ENCODE measurements at places on chromosomes 6 and 20.

DNA sequence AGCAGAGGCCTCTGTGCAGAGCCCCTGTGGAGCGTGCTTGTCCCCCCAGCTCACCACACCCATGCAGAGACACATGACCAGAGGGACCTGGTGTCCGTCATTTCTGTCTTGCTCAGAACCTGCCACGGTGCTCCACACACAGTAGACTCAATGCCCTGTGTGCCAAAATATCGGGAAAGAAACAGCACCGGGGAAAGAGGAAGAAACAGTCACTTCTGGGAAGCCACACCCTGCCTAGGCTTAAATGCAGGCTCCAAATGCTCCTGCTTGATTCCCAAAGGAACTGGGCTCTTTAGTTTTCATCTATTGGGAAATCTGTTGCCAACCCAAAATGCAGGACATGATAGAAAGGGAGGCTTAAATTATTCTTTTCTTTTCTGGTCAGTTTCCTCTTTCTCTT, 503.9 kb downstream of the CD83 start:
- no peak for DNase-seq

GRCh38 chr6:166907373-166907841, 48.9 kb downstream of the RNASET2 start:
- DNase-seq: no peak

GRCh38 chr6:2900221-2900807, 2.8 kb downstream of the SERPINB9 start:
- DNase-seq: no peak

DNA sequence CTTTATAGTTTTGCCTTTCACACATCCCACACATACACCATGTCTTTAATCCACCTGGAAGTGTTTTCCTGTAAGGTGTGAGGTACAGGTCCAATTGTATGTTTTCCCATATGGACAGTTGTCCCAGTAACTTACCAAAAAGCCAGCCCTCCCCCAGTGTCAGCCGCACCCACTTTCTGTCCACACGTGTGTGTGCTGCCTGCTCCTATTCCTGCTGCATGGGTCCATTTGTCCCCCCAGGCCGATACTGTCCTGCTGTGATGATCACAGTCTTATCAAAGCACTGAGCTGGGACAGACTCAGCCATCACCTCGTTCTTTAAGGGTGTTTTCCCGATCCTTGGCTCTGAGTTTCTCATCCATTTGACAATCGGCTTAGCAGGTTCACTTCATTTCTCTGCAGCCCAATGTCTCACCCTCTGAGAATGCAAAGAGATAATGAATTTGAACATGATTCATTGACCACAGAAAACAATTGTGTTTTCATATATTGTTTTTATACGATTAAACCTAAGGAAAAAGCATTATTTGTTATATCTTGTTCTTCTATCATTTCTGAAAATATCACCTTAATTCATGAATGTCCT, 9.6 kb downstream of the VSX1 start:
- no peak for DNase-seq

DNA sequence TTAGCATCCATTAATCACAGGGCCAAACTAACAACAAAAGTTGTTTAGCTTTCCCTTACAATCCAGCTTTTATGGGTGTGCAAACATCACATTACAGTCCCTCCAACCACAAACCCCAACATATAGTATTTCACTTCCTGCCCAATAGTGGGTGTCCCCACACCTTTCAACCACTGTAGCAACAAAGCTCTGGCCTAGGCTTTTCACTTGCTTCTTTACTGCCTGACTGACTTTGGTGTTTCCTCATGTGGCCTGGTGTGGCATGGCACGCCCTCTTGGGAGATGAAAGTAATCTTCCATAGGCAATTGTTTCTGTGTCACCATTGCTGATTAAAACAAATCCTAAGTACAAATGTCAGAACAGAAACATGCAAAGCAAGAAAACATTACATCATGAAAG, 46.3 kb downstream of the MCM8 start:
- no peak for DNase-seq

- no peak for DNase-seq
Observed at GRCh38 chr20:36310215-36310981, 4.3 kb downstream of the DLGAP4 start.

DNA sequence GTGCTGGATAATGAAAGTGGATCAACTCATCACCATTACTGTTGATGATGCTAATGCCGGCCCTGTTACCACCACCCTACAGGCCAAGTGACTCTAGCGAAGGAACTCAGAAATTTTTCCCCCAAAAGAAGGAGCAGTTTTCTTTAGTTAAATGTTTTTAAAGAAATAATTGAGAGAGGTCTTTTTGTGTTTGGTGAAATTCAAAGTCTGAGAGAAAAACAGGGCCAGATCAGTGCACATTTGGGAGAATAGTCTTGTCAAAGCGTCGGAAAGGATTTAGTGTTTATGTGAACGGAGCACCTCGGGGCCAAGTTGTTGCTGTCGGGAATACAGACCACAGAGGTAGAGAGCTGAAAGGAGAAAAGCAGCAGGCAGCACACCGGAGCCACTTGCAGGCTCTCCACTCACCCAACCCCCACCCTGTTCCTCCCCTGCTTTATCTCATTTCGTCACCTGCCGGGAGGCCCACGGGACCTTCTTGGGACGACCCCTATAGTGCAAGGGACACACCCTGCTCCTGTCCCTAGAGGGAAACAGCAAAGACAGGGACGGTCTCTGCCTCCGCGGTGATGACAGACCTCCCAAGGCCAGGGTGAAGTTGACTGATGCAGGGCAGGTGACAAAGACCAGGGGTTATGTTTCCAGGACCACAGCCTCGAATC, 6.8 kb downstream of the TFAP2B start:
- DNase-seq: no peak

- DNase-seq: no peak
Observed at GRCh38 chr6:2713473-2714110, 37.1 kb downstream of the MYLK4 start.

- no peak for DNase-seq
Observed at GRCh38 chr6:116094041-116094440, 6.6 kb upstream of the NT5DC1 start.

DNA sequence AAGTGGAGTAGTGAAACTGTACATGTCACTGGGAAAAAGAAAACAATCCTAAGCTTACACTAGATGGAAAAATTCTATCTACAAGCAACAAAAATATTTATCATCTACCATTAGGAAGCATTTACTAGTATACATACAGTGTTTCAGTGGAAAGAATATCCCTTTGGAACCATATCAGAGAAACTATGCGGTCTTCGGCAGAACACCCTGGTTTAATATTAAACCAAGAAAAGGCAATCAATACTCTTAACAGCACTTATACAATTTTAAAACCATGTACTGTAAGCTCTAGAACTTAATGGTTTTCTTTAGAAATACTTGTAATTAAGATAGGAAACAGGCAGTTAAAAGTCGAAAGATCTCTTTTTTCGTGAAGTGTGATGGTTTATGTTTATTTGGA, 32.3 kb downstream of the GCLC start:
- no peak for DNase-seq

DNA sequence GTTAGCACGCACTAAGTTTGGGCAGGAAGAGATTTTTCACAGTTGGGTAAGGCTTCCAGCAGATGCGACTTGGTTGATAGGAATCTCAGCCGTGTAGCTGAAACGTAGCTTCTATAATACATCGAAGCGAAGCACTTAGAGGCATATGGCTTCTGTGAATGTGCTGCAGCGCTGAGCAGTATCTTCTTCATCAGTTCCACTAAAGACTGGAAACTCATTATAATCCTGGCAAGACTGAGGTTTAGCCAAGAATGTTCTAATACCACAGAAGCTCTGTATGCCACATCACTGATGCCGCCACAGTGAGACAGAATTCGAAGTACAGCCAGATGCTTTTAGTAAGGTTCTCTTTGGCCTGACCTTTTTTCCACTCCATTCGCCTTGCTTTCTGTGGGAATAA, 680.2 kb upstream of the AGPAT4 start:
- no peak for DNase-seq

DNA sequence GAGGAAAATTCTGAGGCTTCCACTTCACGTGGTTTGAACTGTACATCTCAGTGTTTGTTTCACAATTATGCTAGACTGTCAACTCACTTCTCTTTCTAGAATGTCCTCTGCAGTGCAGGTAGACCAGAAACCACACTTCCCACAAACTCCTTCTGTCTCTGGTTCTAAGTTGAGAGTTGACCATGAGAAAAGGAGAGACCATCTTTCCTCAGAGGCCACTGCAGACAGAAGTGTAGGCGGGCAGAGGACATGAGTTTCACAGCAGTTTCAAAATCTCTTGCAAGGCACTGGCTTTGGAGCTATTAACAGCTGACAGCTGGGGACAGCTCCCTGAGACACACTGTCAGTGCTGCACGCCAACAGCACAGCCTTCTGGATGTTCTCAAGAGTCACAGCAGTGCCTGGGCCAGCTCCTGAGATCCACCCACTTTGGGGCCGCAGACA, 55.4 kb upstream of the MOXD1 start:
- no peak for DNase-seq

DNA sequence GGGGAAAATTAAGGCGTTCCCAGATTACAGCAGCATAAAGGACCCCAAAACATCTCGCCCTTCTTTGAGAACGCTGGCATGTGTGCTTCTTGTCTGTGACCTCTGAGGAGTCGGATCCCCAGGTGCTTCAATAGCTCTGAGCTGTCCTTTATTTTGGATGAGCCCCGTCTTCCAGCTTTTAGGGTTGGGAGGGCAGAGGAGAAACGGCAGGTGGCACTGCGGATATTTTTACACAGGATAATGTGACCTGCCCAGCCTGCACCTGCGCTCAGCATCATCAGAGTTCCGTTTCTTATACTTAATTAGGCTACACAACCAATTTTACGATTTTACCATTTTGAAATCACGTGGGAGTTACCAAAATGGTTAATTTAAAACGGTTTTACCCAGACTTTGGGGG, 147.7 kb upstream of the RPS6KA2 start:
- no peak for DNase-seq

- DNase-seq: no peak
Observed at GRCh38 chr20:57707320-57707719, 2.5 kb downstream of the PMEPA1 start.

- no peak for DNase-seq
Observed at GRCh38 chr6:107604549-107604948, 114.6 kb downstream of the SOBP start.

- DNase-seq: no peak
Observed at GRCh38 chr20:37513779-37514359, 7.2 kb upstream of the NNAT start.

- no peak for DNase-seq
Observed at GRCh38 chr6:11018225-11018624, 25.9 kb downstream of the ELOVL2 start.

DNA sequence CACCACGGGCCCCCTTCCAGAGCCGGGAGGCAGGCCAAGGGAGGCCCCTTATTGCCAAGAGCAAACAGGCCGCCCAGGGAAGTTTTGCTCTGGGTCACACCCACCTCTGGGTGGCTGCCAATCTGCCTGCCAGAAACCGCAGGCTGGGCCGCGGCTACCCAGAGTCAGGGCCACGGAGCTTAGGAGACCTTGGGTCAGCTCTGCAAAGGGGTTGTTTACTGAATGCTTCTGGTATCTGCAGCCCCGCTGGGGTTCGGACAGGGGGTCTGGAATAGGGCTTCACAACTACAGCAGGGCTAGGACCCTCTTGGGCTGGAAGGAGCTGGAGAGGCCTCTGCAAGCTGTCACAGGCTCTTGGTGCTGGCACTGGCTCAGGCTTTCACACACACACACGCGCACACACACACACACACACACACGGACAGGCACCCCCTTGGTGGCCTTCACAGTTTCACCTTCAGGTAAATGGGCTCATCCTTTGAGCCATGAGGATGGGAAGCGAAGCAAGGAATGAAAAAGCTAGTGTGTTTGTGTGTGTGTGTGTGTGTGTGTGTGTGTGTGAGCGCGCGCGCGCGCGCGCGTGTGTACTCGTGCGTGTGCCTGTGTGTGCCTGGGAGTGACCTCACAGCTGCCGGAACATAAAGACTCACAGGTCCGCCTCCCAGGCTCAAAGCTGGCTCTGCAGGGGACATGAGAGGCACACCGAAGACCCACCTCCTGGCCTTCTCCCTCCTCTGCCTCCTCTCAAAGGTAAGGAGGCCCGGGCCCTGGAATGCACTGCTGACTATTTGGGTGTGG, at the start of gene CCN5:
Gene CCN5, plus strand, starts transcription at position 669 of the 798 bp plus-strand sequence. Its CDS starts 22 bp downstream, at position 691.
- no peak for DNase-seq

DNA sequence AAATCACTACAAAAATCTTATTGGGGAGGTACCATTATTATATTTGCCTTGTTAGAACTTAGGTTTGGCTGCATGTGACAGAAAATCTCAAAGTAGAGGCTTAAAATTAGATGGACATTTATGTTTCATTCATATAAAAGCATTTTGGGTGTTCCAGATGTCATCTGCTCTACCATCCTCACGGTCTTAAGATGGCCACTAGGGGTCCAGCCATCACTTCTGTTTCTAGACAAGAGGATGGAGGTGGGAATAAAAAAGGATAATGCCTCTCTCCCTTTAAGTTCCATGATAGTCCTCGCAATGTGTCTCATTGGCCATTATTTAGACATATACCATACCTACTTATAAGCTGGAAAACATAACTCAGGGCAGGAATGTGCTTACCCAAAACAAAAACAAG, 929.5 kb downstream of the KIF16B start:
- DNase-seq: no peak

DNA sequence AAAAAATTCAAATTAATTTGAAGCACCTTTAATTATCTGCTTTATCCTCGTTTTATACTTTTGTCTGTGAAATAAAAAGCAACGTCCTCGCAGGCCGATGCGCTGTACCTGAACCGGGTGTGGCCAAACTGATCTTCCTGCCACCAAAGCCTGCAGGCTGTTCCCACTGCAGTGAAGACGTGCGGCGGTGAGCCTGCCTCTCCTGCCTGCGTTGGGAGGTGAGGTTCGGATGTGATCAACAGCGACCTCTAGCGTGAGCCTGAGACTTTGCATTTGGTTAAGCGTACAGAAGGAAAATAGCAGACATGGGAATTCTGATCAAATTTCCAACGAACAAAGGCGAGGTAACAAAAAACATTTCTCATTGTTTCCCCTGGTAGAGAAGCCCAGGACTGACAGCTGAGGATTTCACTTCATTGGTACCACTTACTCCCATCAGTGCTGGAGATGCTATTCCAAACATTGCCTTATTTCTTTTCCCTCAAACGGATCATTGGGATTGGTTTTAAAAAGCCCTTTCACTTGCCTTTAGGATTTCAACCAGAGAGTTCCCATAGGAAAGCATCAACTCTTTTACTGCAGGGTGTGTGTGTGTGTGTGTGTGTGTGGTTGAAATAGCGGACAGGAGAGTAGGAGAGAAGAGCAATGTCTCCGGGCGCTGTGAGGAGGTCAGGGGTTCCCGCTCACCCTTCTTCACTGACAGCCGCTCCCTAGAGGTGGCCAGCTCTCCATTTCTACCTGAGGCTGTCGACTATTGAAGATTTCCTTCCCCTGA, 56.6 kb upstream of the CCN6 start:
- peak; percentile 73 for DNase-seq

GRCh38 chr20:7516621-7517111, 423.6 kb downstream of the HAO1 start:
- DNase-seq: no peak

DNA sequence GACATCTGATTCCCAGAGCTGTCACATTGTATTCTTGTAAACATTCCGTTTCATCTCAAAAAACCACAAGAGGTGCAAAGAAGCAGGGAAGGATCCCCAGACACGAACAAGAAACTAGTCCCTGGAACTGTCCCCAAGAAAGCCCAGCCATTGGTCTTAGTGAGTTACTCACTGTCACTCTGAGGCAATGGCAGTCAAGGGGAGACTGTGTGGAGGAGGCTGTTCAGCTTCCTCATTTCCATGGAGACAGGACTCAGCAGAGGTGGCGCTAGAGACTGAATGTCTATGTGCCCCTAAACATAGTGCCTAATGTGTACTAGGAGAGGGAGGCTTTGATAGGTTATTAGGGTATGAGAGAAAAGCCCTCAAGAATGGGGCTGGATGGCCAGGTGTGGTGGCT, 11.1 kb downstream of the ULBP1 start:
- DNase-seq: no peak
